NCI-H345 (cell line): ENCODE measurements at places on chromosomes 7 and 10.
A peak's percentile ranks its signal among the peaks of the same experiment; 100 is the strongest.

DNA sequence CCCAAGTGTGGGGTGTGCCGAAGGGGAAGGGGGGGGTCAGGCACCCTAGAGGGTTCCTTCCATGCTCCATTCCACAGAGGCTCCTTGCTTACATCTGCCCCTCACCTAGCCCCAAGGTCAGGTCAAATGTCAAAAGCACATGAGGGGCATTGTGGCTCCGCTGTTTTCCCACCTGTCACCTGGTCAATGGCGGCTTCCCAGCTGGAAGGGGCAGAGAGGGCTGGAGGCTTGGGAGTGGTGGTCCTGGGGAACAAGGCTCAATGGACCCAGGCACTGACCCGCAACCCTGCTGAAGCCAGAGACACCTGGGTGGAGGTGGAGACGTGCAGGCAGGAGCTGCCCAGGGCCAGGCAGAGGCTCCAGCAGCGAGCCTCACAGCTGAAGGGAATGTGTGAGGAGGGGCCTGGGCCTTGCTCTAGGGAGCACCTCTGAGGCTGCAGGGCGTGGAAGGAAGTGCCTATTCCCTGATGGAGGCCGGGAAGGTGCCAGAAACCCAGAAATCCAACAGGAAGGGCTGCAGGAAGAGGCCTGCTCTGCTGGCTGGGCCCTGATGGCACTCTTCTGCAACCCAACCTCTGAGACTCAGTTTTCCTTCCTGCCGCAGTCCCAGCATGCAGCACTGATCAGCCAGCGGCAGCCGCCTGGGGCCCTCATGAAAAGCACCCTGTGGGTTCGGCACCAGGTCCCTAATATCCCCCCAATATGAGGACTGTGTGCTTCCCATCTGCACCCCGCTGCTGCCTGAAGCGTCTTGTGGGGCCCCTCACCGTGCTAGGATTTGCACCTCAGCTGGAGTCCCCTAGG lies 16.0 kb downstream of the RASGEF1A start:
- no peak for DNase-seq

DNA sequence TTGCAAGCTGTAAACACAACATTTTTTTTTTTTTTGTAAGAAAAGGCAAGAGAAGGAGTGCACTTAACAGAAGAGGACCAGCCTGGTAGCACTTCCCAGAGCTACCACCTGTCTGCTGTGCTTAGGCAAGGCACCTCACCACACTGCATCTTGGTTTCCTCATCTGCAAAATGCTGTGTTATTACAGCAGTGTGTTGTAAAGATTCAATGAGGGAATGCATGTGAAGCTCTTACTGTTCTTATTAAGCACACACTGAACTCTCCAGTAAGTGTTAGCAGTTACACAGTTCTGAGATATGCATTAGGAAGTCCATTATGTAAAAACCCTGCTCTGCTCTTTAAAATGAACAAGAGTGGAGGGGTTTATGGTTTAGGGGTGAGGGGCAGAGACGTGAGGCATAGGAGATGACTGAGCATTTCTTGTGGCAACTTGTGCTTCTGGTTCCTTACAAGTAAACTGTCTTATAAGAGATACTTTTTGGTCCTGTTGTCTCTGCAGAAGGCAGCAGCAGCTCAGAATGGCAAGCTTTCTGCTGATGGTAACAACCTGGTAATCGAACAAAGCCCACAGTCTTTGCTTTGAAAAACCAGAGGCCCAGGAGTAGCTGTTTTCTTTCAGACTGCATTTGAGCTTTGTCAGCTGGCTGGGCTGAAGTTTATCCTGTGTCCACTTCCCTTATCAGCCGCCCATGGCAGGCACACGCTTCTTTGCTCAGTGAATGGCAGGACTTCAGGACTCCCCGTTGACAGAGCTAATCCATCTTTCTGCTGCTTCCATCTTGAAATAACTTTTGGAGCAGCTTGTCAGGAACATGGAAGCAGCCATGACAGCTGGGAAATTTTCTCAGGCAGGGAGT lies 98.8 kb upstream of the BMPER start:
- DNase-seq, result no peak

DNA sequence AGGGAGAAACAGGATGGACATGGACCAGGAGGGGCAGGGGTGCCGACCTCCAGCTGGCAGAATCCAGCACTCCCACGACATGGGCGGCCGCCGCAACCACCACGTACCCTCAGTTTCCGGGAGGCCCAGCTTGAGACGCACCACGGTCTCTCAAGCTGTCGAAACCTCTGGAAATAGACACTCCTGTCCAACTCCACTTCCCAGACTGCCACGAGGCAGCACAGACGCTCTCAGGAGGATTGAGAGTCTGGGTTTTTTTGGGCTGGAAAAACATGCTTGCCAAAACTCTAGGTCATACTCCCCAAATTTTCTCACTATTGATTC lies 37.9 kb upstream of the PDGFA start:
- no peak for DNase-seq

GRCh38 chr10:71980181-71981014 lies 16.2 kb downstream of the CHST3 start:
- no peak for DNase-seq

DNA sequence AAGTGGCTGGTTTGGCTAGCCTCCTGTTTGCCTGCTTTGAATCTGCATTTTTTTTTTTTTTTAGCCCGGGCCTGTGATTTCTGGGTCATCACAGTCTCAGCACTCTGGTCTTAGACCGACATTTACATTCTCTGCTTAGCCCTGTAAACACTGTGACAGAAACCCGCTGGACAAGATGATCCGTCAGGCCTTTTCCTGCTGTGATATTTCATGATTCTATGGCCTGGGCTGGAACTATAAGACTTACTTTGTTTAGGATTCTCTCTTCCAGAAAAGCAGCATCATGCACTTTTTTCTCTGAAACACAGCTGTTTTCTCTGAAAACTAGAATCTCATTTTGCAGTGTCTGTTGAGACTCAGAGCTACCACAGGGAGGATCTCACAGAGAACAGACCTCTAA lies 705.5 kb downstream of the GRID1 start:
- no peak for DNase-seq

GRCh38 chr7:118185163-118185860 lies 1.3 kb downstream of the LSM8 start:
- no peak for DNase-seq

DNA sequence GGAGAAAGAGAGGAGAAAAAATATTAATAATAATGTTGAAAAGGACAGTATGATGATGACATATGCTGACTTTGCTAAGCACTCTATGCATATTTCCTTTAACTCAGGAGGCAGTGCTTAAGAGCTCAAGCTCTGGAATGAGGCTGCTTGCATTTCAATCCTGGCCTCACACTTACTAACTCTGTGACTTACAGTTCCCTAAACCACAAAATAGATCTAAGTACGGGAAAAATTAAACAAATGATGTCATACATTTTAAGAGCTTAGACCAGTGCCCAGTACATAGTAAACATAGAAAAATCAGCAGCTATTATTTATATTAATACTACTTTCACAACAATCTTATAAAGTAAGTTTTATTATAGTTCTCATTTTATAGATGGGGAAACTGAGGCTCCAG lies 61.3 kb downstream of the GFRA1 start:
- DNase-seq, result no peak

GRCh38 chr10:97506199-97506991 lies 7.7 kb downstream of the UBTD1 start:
- no peak for DNase-seq

DNA sequence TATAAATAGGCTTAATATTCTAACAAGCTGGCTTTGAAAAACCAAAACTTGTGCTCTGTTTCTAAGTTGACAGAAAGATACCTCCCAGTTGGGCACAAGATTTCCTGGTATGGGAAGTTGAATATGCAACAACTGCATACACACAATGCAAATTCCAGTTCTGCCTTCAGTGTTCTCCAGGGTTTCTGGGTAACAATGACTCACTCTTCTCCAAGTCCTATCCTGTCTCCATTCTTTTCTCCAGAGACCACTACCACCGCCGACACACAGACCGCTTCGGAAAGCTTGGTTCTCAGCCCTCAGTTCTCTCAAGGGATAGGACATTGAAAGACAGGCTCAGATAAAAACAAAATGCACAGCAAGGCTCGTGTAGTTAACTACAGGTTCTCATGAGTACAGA lies 12.2 kb downstream of the PDE1C start:
- DNase-seq, result no peak

- DNase-seq, result no peak
Observed at GRCh38 chr7:25663877-25664276, 435.6 kb upstream of the NPVF start.

DNA sequence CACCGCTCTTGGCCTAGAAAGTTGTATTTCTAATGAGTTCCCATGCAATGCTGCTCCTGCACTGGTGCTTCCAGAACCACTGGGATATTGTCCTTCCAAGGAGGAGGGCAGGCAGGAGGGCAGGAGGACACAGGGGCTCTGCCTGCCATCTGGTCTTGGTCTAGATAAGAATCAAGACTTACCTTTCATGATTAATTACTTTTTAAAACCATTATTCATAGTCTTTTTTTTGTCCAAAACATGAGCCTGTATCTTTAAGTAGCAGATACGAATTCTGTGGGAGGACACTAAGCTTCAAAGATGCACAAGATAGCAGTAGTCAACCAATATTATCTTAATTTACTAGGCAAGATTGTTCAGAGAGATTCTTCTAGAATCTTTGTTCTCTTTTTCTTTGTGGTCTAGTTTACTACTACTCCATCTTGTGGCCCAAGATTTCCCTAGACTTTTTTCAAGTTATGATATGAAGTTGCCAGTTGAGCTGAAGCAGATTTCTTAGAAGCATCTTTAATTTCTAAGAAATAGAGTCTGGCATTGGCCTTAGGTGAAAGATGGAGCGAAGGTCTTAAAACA lies 57.6 kb downstream of the RBM33 start:
- no peak for DNase-seq

DNA sequence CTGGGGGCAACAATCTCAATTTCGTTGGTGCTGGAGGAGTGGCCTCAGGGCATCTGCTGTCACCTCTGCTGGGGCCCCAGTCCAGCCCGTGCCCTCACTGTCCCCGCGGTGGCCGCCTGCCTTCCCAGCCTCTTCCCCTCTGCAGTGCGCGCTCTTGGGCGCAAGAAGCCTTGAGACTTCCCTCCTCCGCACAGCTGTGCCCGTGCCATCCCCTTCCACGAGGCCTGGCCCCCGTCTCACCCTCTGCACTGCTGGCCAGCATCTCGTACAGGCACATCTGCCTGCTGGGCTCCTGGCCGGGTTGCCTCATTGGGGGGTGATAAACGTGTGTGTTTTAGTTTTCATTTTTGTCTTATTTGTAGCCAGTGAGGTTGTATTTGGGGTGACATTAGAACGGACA lies 14.0 kb downstream of the IDI2 start:
- no peak for DNase-seq

DNA sequence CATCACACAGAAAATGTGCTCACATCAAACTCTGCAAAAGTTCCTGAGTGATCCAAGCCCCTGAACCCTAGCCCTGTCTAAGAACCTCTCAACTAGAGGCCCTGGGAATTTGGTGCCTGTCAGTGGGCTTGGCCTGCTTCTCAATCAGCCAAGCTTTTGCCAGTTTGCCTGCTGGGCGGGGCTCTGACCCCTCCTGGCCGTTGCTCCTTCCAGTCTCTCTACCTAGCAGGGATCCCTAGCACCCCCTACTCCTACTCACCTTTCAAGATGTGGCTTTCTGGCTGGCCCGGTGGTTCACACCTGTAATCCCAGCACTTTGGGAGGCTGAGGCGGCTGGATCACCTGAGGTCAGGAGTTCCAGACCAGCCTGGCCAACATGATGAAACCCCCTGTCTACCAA lies 2.1 kb downstream of the KLRG2 start:
- no peak for DNase-seq

- DNase-seq, result no peak
Observed at GRCh38 chr10:110221044-110221720, 13.8 kb downstream of the MXI1 start.

GRCh38 chr10:45418849-45419675 lies 45.0 kb downstream of the ALOX5 start:
- peak; percentile 23 for DNase-seq

DNA sequence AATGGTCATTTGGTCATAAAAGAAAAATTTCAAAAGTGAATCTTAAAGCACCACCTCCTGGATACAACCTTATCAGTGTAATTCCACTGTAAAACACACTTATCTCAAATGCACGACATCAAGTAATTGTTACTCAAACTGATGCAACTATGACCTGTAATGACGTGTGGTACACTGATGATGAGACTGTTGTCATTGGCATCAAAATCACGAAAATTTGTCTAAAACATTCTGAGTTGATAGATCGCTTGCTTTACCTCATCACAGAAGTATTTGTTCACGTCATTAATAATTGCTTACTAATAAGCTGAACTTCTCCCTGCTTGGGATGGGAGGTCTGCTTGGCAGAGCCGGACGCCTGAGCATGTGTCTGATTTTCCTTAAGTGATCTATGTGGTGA lies 221.8 kb upstream of the KLF6 start:
- DNase-seq, result no peak

GRCh38 chr7:143518521-143518920 lies 40.8 kb downstream of the TAS2R41 start:
- no peak for DNase-seq

DNA sequence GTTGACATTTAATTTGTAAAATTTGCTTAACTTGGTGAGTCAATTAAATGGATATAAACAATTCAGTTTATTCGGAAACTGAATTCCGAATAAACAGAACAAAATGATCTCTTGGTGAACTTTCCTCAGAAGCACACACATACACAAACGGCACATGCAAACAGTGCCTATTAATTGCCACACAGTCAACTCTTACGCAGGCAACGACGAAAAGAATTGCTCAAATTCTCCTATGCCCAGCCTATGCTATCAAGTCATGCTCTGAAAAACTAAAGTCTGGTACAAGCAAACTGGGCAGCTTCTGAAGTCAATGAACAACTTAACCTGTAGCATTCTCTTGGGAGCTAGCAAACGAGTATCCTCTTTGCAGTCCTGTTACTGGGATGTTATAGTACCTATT lies 38.8 kb upstream of the ASL start:
- DNase-seq, result no peak

DNA sequence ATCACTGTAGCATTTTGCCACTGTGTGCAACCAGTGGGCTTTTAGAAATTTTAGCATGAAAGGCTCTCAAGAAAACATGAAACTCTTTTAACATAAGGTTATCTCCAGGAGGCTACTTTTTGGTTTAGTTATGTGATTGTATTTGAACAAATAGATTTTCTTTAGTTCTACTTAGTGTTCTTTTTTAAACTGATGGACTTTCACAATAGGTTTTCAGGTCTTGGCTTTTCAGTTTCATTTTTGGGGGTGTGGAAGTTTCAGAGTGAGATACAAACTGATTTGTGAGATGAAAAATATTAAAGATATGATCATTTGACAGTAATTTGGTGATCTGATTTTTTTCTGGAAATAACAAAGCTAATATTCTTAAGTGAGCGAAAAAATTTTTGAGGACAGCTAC lies 344.1 kb downstream of the PHF14 start:
- DNase-seq, result no peak

DNA sequence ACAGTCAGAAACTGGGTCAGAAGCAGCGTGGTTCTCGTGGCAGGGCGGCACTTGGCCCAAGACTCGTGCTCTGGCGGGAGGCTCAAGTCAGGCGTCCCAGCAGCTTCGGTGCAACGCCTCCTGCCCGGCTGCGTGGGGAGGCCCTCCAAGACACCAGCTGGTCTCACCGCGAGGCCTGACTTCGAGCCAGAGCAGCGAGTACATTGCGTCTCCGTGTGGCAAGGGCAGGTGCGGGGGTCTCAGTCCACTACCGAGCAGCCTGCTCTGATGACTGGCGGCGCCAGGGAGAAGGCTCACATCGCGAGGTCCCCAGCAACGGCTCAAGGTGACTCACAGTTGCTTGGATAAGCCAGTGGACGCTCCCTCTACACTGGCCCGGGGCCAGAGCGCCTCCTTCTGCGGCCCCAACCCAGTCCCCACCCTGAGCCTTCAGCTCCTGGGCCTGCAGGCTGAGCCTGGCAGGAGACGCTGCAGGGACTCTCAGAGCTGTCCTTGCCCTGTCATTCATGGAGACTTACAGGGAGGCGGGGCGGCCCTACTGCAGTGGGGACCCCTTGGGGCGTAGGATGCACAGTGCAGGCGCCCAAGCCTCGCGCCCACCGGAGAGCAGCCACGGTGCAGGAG lies 41.9 kb upstream of the PRKAR1B start:
- DNase-seq, result no peak
